NCI-H187 treated with DMSO at 0.1 percent for 48 hours (cell line): ENCODE measurements at places on chromosomes 7 and 10.

- no peak for DNase-seq
These were observed 134.2 kb downstream of the OR13A1 start for GRCh38 chr10:45180946-45181875.

- DNase-seq, result no peak
These were observed 41.8 kb downstream of the VIPR2 start for GRCh38 chr7:159102681-159103381.

DNA sequence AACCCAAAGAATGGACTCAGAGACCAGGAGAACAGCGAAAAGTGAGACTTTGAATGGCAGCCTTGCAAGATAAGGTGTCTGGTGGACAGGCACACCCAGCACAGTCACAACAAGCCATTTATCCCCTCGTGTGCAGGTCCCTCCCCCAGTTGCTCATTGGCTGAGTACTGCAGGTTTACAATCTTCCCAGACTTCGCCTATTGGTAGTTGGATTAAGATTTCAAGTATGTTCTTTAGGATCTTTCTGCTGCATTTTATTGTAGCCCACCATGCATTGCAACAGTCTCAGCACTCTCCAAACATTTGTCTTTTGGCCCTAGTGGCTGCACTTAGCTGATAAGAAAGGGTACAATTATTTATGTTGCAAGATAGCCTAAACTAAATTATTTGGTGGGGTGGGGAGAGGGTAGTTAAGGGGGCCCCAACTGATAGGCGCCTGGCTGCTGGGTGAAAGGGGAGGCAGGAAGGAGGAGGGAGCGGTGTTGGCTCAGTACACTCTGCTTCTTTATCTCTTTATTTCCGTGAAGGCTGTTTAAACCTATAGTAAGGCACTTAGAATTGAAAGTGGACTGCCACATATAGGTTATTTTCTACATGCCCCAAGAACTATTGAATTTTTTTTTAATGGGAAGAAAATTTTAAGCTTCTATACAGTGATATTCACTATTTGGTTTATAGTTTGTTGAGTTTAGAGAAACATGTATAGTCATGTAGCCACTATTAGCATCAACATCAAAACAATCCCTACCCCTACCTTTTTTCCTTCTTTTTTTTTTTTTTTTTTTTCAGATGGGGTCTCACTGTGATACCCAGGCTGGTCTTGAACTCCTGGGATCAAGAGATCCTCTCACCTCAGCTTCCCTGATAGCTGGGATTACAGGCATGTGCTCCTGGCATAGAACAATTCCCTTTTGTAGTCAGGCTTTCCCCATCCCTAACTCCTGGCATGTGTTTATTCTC, 54.2 kb downstream of the GUSB start:
- DNase-seq, result no peak

DNA sequence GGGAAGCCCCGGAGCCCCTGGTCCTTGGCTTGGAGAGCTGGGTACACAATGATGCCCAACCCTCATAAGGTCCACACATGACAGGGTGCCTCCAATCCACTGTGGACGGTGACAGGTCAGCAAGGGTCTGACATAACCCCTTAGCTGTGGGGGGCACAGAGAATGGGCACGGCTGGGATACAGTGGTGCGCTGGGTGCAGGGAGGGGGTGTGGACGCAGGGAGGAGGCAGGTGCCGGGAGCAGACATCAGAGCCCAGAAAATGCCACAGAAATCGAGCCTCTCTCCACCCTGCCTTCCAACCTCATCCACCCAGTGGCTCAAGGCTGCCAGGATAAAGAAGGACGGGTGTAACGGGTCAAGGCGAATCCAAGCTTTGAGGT, 177.8 kb upstream of the RHEB start:
- no peak for DNase-seq

DNA sequence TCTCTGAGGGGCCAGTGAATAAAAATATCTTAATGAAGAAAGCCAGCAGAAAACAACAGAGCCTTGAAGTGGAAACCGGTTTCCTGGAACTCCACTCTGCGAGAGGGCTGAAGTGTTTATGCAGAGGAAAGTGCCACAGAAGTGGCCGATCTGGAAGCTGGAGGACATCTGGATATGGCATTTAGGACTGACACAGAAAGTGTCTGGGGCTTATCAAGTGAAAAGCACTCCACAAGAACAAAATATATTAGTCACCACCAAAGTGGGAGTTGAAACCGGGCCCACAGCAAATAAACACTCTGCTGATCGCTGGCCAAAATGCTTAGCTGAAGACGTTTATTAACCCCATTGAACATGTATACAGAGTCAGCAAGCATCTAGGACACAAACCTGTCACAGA, 7.8 kb downstream of the NOD1 start:
- DNase-seq, result peak; percentile 74

- peak; percentile 99 for DNase-seq
These were observed 245.5 kb downstream of the FOXP2 start for GRCh38 chr7:114660126-114660486.

- no peak for DNase-seq
These were observed 59.4 kb upstream of the ASAH2 start for GRCh38 chr10:50310560-50311174.

GRCh38 chr10:112429147-112429546, 17.6 kb downstream of the ZDHHC6 start:
- no peak for DNase-seq

GRCh38 chr10:61160253-61160652, 216.3 kb upstream of the RHOBTB1 start:
- DNase-seq, result no peak

DNA sequence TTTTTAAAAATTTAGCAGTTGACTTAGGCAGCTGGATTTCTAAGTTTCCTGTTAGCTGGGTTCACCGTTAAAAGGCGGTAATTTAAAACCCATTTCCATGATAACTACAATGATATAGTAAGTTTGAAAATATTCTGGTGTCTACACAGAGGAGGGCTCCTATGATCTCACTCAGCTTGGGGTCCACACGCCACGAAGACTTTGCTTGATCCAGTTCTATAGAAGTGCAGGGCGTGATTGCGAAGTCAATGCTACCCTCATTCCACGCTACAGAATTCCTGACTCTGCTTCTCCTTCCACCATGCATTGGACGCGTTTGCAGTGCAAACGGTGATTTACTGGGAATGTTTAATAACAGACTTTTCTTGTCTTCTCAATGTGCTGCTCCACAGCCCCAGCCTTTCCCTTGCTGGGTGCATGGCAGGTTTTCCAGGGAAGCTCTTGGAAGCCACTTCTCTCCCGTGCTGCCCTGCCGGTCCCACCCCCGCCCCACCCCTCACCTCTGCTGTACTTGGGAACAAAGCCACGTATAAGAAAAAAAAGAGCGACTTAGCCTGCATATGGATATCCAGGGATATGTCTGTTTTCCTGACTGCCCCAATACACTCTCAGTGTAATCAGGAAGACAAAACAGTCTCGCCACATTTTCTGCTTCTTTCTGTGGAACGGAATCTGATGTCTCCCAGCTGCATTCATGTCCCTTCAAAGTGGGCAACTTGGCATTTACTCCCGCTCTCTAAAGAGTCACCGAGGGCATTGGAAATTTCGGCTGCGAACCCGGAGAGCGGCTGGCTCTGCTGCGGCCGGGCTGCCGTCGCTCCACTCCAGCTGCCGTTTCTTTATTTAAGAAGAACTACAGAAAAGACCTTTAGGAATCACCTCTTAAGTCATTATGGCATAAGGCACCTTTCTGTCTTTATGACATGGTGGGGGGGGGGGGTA, 434.4 kb upstream of the MGMT start:
- no peak for DNase-seq

DNA sequence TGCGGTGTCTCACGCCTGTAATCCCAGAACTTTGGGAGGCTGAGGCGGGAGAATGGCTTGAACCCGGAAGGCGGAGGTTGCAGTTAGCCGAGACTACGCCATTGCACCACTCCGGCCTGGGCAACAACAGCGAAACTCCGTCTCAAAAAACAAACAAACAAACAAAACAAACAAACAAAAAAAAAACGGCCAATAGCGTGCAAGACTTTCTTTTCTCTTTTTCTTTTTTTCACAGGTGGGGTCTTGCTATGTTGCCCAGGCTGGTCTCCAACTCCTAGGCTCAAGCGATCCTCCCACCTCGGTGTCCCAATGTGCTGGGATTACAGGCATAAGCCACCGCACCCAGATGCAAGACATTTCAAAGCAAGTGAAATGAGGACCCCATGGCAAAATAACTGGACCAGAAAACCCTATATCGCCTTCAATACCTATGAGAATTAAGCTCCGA, 1.6 kb downstream of the PSAP start:
- DNase-seq, result no peak

DNA sequence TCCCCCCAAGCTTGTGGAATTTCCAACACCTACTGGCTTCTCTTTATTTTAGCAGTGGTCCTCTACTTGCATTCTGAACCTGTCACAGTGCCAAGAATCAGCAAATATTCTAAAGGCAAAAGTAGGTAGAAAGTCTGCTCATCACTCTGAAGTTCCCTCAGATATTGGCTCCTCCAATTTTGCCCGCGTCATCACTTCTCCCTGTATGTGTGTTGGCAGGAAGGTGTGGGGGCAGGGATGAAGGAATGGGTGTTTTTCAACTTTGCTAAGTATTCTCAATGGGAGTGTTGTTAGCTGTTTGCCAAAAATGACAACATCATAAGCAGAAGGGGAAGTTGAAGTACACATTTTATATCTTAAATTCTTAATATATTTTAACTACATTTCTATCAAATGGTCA, 226.2 kb downstream of the POLR1F start:
- DNase-seq, result no peak

DNA sequence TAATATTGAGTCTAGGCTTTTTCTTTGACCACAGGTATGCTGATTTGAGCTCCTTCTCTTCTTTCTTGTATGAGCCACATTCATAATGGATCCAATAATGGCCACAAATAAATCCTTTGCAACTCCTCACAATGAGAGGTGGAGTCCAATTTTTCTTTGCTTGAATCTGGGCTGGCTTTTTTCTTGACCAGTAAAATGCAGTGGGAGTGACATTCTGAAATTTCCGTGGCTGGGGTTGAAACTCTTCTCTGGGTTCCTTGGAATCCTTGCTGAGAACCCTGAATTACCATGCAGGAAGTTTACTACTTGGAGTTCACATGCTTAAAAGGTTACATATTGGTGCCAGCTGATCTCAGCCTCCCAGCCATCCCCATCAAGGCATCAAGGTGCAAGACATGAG, 22.4 kb upstream of the FAM180A start:
- no peak for DNase-seq

DNA sequence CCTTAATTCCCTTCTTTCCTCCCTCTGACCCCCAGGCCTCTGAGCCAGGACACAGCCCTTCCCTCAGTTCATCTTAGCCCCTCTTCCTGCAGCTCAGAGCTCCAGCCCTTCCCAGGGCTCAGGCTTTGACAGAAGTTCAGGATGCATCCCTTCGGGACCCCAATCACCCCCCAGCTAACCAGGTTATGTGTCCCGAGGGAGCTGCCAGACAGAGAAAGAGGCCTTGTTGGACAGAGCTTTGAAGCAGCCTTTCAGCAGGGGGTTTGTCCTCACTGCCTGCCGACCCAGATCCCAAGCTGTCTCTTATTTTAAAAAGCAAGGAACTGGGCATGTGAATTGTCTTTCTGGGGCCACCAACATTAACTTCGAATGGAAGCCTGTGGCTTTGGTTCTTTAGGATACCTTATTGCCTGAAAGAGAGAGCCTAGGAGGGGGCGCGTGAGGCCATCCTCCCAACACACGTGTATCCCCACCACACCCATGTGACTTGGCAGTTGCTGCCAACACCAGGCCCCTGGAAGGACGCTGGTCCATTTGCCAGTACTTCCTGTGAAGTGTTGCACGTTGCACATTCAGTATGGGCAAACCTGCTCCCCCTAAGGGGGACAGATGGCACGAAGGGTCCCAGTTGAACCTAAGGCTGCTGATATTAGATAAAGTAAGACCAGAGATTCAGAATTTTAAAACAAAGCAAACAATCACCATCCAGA, 858 bp downstream of the CCDC136 start:
- no peak for DNase-seq

GRCh38 chr10:96299383-96299782, 4.9 kb upstream of the DNTT start:
- DNase-seq, result no peak

GRCh38 chr7:3158341-3158760, 114.7 kb upstream of the CARD11 start:
- no peak for DNase-seq

DNA sequence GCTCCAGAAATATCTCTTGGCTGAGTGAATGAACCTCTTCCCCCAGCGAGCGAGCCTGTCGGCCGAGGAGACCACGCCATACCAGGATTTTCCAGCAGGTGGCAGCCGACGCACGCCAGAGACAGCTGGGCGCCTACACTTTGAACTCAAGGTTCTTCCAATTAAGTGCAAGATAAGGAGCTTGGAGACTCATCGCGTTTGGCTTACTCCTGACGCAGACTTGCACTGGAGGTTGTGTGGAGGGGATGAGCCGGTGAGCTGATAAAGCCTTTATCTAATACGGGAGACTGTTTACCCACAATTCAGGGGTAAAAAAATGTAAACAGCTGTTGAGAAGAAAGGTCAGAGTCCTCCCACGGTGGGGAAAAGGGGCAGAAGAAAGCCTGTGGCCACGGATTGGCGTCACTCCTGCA, 45.9 kb upstream of the EMX2 start:
- DNase-seq, result no peak

GRCh38 chr7:138116141-138116540, 39.9 kb downstream of the AKR1D1 start:
- DNase-seq, result no peak

GRCh38 chr10:22765660-22766547, 51.5 kb upstream of the PIP4K2A start:
- no peak for DNase-seq

DNA sequence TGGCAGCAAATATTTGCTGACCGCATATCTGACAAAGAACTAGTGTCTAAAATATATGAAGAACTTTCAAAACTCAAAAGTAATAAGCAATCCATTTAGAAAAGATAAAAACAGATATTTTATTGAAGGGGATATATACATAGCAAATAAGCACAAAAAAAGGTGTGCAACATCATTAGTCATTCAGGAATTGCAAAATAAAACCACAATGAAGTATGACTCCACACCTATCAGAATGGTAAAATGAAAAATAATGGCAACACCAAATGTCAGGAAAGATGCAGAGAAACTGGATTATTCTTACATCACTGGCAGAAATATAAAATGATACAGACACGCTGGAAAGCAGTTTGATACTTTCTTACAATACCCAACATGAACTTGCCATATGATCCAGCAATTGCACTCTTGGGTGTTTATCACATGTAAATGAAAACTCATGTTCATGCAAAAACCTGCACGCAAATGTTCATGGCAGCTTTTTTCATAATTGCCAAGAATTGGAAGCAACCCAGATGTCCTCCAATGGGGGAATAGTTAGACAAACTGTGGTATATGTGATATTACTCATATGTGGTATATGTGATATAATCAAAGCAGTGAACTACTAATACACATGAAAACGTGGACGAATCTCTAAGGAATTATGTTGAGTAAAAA, 645.5 kb downstream of the GRID1 start:
- no peak for DNase-seq

- no peak for DNase-seq
These were observed 15.3 kb upstream of the KCNIP2 start for GRCh38 chr10:101858723-101859500.
